ENCODE measurements at places on chromosomes 7 and 10. TPM values are rescaled to one million over a fixed set of nuclear protein-coding genes. Genes with fewer than 3 reads are reported as not detected.

LBX1 gene
- polyA plus RNA-seq, result not detected

IL6 gene
- polyA plus RNA-seq, result 0.68 TPM

CUBN gene
- 0.53 TPM for polyA plus RNA-seq

FAM20C gene
- polyA plus RNA-seq, result 16.9 TPM

ZNF425 gene
- 1.5 TPM for polyA plus RNA-seq

HACD1 gene
- polyA plus RNA-seq, result 6.0 TPM

ADAM8 gene
- 8.5 TPM for polyA plus RNA-seq

DNA sequence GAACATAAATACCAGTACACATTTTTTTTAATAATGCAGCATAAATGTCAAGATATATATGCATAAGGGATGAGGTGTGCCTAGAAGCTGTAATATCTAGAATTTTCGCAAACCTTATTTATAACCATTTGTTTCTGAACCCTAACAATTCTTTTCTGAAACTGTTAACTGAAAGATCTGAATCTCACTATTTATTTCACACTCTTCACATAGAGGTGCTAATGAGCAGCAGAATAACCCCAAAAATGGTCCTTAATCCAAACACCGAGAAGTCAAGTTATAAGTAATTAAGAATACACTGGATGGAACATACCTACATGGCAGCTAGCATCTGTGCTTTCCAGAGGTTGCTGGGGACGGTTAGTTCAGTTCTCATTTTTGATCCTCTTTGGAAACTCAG is 742.0 kb downstream of the AUTS2 start:
- DNase-seq, result no peak

DNA sequence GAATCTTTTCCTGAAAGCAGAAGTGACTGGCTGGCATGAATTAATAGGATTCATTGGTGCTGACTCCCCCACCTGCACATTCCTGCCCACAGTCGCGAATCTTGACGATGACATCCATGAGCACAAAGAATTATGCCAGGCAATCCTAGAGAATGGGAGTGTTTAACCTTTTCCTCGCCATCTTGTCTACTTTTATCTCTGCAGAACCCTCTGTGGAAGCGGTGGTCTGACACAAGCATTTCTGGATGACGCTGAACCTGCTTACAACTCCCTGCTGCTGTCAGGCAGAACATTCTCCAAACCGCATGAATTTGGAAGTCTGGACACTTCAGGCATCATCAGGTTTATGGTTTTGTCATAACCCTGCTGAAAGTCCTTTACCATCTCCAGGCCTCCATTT is 36.5 kb downstream of the KLF6 start:
- DNase-seq, result no peak

GRCh38 chr7:57407125-57407524 is 42.9 kb upstream of the ZNF716 start:
- DNase-seq, result no peak

- DNase-seq, result no peak
Measured at GRCh38 chr10:97683556-97684367, 3.3 kb downstream of the AVPI1 start.

GRCh38 chr7:80825499-80825898 is 93.4 kb downstream of the SEMA3C start:
- DNase-seq, result no peak

DNA sequence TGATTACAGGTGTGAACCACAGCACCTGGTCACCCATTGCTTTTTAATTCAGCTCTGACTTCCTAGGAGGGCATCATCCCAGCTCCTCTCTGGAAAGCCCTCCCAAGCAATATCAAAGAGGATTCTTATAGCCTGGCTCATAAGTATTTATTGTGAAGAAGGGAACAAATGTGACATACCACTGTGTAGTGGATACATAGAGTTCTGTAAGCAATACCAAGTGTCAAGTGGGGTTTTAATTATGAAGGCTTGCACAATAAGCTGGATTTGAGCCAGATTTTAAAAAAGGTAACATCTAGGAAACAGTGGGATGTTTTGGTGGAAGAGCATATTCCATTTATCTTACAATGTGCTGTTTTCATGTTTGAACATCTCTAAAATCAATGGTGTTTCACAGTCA is 19.0 kb upstream of the PRTFDC1 start:
- no peak for DNase-seq
